ENCODE measurements at places on chromosomes 4 and X.

DNA sequence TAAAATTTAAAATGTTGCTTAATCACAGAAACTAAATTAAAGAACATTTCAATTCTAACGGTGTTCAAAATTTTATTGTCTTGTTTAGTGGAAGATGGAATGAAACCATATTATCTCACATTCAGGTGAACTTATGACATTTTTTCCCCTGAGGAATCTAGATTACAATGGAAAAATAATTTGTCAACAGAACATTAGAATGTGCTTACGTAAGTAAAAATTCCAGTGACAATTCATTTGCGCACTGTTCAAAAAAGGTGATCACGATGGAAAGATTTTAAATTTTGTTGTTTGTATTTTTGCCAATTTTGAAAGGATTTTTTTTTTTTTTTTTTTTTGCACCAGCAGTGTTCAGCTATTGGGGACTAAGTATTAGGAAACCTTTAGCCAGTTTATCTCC, 23.3 kb upstream of the SORBS2 start:
- no peak for DNase-seq

DNA sequence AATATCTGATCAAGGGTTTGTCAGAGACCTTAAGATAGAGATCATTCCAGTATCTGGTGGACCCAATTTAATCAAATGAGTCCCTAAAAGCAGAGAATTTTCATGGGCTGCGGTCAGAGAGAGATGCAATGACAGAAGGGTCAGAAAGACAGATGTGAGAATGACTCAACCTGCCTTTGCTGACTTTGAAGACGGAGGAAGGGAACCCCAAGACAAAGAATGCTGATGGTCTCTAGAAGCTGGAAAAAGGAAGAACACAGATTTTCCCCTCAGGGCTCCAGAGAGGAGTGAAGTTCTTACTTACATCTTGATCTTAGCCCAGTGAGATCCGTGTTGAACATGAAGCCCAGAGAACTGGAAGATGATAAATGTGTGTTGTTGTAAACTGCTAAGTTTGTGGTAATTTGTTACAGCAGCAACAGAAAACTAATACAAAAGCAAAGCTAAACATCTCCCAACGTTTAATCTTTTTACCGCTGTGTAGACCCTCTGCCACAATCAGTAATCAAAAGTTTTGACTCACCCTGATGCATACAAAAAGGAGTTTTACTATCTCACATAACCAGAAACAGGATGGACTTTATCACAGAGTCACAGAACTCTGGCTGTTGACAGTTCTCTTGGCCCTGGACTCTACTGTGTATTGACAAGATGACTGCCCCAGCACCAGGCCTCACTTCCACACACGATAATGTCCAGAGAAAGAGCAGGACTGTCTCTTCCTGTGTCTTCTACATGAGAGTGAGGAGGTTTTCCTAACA, 70.2 kb upstream of the MAGEB2 start:
- DNase-seq: no peak

- no peak for DNase-seq
Measured at GRCh38 chr4:156799121-156799589, 172.4 kb downstream of the PDGFC start.

- DNase-seq: no peak
Measured at GRCh38 chrX:16977771-16978170, 31.3 kb downstream of the REPS2 start.

DNA sequence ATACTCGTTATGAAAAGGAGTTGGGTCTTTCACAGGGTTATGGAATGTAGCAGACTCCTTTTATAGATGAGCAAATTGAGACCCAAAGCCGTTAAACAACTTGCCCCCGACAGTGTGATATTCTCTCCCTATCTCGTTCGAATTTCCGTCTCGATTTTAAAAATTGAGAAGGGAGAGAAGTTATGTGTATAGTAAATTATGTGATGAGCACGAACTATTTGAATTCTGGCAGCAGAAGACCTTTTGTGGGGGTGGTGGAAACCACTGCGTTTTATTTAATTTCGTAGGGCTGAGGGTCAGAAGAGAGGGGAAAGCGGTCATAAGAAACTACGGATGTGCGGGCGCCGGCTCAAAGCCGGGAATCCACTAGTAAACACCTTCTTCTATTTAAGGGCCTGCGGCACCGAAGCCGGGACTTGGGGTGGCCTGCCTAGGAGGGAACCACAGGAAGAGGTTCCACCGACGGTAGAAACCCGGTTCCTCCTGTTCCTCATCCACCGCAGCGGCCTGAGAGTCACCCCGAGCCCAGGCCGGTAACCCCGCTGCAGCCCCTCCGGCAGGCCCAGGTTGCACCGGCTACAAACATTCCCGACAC, 1.5 kb upstream of the DDX3X start:
- no peak for DNase-seq

- no peak for DNase-seq
Measured at GRCh38 chr4:181528570-181529184, 714.5 kb upstream of the TENM3 start.

GRCh38 chr4:59540311-59540710, 1659.8 kb upstream of the ADGRL3 start:
- DNase-seq: no peak

DNA sequence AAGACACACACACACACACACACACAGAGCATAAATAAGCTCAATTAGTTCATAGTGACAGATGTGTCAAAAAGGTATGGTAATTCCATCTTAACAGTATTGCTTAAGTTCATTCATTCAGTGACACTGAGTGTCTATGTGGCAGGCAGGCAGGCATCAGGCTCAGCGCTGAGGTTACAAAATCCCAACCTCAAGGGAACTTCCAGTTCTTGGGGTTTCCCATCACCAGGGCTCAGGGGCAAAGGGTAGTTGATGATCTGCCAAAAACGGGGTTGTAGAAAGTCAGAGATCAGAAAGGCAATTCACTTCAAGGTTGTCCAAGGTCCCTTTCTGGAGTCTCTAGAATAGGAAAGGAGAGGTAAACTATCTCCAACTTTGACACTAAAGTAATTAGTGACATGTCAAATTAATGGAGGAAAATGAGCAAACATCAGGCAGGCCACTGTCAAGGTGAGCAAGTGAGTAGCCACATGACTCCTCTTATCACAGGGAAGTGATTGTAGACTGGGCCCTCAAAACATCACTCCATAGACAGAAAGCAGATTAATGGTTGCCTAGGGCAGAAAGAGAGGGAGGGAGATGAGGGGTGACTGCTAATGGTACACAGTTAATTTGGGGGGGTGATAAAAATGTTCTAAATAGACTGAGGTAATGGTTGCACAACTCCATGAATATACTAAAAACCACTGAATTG, 41.8 kb downstream of the GPC4 start:
- no peak for DNase-seq

GRCh38 chrX:123971982-123972381, 10.5 kb downstream of the STAG2 start:
- no peak for DNase-seq

Data from spleen (tissue), 13 donors.